ENCODE measurements at places on chromosomes 7 and 10.

DNA sequence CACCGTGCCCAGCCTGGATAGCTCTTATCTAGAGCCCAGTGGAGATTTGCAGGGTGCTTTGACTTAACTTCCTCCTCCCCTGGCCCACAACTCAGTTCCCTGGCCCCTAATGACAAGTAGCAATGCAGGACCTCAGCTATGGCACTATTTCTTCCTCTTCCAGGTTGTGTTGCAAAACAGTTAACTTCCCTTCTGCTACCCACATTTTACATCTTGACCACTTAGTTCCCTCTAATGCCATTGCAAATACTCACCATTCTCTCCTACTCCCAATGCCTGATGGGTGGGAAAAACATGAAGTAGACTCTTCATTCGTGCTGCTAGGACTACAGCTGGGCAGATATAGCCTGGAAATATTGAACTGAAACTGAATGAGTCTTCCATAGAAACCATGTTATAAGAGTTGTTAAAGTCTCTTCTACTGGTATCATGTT, 39.1 kb upstream of the FGL2 start:
- DNase-seq, result no peak

GRCh38 chr7:28280516-28280915, 99.9 kb upstream of the JAZF1 start:
- DNase-seq, result no peak

DNA sequence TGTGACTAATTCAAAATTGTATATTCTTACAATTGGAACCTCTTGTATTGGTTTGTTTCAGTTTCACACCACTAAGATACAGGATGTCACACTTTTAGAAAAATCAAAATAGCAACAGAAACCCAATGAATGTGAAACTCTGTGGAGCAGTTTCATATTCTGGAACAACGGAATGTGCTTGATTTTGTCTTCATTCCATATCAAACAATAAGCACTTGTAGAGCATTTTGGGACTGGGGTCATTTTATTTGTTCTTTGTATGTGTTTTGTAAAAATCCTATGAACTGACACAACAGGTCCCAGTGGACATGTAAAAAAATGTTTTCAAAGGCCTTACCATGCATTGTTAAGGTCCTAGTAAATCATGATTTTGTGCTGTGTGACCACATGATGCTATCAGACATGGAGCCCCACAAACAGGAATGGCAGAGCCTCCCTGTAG, 123.1 kb downstream of the DKK1 start:
- no peak for DNase-seq

- no peak for DNase-seq
These were observed 4.8 kb upstream of the ZNF488 start for GRCh38 chr10:47388879-47389278.

- DNase-seq, result no peak
These were observed 249.7 kb downstream of the MTERF1 start for GRCh38 chr7:91630581-91631380.

- DNase-seq, result no peak
These were observed at the start of gene MYO3A for GRCh38 chr10:25933653-25934608. TSS of gene MYO3A (plus strand) at chr10:25934229. CDS start at chr10:25952111, 17,882 bp downstream.

GRCh38 chr7:142405122-142405765, 147.4 kb upstream of the PRSS58 start:
- no peak for DNase-seq

DNA sequence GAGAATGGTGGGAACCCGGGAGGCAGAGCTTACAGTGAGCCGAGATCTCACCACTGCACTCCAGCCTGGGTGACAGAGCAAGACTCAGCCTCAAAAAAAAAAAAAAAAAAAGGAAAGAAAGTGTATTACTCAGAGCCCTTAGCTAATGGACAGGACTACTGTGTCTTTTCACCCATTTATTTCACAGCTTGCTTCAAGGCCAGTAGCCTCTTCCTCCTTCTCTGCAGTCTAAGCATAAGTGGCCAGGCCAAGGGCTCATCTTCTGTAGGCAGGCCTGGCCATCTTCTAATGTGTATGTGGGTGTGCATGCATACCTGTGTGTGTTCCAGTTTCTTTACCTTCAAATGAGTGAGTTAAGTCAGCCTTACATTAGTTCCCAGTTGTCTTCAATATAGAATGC, 94.8 kb upstream of the GDF10 start:
- no peak for DNase-seq

DNA sequence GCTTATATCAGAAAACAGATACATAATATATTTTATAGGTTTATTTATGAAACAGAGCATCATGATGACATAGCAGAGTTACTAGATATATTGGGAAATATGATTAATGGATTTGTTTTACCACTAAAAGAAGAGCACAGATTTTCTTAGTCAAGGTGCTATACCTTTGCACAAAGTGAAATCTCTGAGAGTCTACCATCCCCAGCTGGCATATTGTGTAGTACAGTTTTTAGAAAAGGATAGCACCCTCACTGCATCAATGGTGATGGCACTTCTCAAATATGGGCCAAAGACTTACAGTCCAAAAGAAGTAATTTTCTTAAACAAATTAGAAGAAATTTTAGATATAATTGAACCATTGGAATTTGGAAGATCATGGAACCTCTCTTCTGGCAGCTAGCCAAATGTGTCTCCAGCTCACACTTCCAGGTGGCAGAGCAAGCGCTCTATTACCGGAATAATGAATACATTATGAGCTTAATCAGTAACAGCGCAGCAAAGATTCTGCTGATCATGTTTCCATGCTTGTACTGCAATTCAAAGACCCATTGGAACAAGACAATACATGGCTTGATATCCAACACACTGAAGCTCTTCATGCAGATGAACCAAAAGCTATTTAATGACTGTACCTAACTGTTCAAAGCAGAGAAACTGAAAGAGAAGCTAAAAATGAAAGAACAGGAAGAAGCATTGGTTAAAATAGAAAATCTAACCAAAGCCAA, 21.9 kb upstream of the CREB3L2 start:
- DNase-seq, result no peak

GRCh38 chr10:101062232-101063049, 652 bp downstream of the KAZALD1 start:
- DNase-seq, result no peak

- DNase-seq, result no peak
These were observed 1.9 kb downstream of the ZCCHC24 start for GRCh38 chr10:79443338-79444198.

DNA sequence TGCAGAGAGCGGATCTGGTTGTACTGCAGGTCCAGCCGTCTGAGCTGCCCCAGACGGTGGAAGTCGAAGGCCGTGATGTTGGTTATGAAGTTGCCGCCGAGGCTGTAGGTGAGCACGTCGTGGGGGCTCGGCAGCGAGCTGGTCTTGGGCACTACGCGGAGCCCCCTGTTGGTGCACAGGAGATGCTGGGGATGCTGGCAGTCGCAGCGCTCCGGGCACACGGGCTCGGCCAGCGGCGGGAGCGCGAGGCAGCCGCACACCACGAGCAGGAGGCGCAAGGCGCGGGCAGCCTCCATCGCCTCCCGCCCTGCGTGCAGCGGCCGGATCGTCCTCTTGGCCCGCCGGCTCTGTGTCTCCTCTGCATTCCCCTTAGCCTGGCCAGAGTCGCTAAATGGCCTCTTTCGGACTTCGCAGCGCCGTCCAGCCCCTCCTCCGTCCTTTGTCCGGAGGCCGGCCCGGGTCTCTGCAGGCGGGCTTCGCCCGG, 337 bp downstream of the TRIL start:
- DNase-seq, result no peak

- no peak for DNase-seq
These were observed 116.1 kb upstream of the CDCA7L start for GRCh38 chr7:22061775-22062174.

- no peak for DNase-seq
These were observed at the start of gene HYAL4 for GRCh38 chr7:123844712-123845219. TSS of gene HYAL4 (plus strand) at chr7:123845169. CDS start at chr7:123868274, 23,105 bp downstream.

GRCh38 chr7:70319057-70319456, 720.8 kb downstream of the AUTS2 start:
- no peak for DNase-seq

GRCh38 chr10:118908557-118909256, 120.8 kb upstream of the NANOS1 start:
- DNase-seq, result no peak

GRCh38 chr10:10526846-10527245, 490.8 kb upstream of the CELF2 start:
- DNase-seq, result no peak

- no peak for DNase-seq
These were observed 182.5 kb downstream of the LRMDA start for GRCh38 chr10:75613685-75614504.

DNA sequence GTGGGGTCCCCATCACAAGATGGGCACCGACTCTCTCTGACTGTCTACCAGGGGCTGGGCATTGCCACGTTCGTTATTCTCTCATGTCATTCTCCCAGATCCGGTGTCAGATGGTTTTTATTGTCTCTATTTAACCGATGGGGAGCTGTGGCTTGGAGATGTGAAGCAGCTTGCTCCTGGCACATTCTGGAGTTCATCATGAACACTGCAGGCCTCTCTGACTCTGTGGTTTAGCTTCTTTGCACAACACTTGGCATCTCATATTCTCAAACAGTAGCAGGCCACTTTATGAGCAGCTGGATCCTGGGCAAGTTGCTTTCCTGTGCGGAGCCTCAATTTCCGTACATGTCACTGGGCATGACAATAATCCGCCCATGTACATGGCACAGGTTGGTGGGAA, 119.9 kb downstream of the LRRC18 start:
- no peak for DNase-seq
